ENCODE measurements at places on chromosomes 1 and 21.

DNA sequence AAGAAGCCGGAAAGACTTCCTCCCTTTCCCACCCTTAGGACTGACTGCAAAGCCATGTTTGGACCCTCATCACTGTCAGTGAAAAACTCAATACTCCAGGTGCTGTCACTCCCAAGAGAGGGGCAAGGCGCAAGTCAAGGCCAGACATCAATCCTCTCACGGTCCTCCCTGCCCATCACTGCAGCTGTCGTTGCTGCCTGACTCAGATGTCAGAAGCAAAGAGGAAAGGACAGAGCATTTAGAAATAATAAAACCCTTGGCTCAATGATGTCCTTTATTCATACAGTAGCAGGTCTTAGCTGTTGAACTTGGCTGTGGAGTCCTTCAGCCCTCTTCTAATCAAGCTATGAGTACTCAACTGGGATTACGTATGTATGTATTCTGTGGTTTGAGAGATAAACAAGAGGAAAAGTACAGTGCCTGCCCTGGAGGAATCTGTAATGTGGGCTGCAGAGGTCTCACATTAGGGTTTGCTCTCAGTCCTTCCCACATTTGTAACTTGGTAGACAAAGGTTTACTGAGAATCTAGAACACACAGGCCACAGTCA lies 13.5 kb downstream of the SUSD4 start:
- no peak for DNase-seq

DNA sequence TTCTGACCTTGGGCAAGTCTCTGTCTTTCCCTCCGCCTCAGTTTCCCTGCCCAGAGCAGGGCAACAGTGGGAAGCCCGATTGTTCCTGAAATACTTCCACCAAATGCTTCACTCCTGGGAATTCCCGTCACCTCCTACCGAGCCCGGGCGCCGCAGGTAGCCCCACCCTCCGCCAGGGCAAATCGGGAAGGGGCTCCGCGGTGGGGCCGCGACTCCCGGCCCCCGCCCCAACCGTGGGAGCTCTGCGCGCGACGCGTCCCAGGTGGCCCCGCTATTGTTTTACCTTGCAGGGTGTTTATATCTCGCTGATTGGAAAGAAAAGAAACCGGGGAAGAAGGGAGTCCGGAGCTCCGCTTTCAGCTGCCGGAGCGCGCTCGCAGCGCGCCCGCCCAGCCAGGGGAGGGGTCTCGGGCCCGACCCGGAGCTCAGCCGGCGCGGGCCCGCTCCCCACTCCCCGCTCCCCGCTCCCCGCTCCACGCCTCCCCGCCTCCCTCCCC lies 407 bp downstream of the IGSF3 start:
- no peak for DNase-seq

DNA sequence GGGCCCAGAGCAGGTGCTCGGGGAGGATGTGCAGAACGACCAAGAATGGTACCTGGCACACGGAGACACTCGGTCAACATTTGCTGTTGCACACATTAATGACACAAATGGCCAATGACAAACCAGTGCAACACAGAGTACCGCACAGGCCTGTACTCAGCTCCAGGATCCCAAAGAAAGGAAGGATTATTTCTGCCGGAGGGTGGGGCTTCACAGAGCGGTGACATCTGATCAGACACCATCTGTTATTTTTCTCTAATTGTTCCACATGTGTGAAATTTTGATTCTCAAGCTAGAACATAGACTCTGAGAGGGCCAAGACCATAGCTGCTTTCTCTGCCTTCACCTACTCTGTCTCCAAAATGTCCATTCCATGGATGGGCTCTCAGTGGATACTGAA lies 100.4 kb downstream of the MRPL37 start:
- DNase-seq, result no peak

- DNase-seq, result no peak
Observed at GRCh38 chr21:30479259-30479658, 908 bp downstream of the KRTAP19-1 start.

- DNase-seq, result no peak
Observed at GRCh38 chr1:172425339-172425738, 4.9 kb downstream of the C1orf105 start.

- DNase-seq, result peak; percentile 54
Observed at GRCh38 chr1:233394860-233395717, 67.6 kb downstream of the MAP3K21 start.
